A172 (cell line): ENCODE measurements at places on chromosomes 11 and 22. TPM values are rescaled to one million over a fixed set of nuclear protein-coding genes. Genes with fewer than 3 reads are reported as not detected.

The ADM2 gene
- not detected in 2 replicates for total RNA-seq

The IFTAP gene
- 67.2 and 79.2 TPM in 2 replicates for total RNA-seq

DNA sequence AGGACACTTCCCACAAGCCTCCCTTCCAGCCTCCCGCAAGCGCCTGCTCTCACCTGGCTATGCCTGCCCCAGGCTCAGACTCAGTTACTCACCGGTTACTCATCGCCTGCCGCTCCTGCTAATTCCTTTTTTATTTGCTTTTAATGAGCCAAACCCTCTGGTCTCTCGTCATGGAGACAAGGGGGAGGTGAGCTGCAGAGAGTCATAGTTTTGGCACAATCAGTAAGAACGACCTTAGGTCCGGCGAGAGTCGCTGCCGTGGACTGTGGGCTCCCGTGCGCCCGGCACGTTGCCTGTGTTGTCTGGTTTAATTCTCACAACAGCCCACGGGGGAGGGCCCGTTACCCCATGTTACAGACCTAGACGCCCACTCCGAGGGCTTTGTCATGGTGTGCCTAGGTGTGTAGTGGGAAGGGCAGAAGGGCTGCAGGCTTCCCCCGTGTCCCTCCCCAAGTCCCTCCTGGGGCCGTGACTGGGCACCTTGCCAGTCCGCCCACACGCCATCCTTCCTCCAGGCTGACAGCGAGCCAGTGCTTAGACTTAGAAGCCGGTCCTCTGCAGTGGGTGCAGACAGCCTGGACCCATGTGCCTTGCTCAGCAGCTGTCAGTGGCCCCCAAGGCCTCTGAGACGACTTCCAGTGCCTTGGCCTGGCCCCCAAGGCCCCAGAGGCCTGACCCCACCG is 42.2 kb downstream of the WNT7B start:
- DNase-seq: peak; percentile 84

DNA sequence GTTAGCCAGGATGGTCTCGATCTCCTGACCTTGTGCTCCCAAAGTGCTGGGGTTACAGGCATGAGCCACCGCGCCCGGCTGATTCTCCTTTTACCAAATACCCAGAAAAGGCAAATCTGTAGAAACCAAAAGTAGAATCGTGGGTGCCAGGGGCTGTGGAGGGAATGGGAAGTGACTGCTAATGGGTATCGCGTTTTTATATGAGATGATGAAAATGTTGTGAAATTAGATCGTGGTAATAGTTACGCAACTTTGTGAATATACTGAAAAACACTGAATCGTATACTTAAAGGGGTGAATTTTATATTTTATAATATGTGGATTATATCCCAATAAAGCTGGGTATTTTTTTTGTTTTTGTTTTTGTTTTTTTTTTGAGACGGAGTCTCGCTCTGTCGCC is 48.2 kb upstream of the CREB3L1 start:
- no peak for DNase-seq

- no peak for DNase-seq
Measured at GRCh38 chr22:47396105-47396504, 633.7 kb downstream of the TBC1D22A start.

GRCh38 chr11:109853156-109853776 is 239.9 kb upstream of the ZC3H12C start:
- peak; percentile 19 for DNase-seq
